ENCODE measurements at places on chromosomes 11 and 22.

DNA sequence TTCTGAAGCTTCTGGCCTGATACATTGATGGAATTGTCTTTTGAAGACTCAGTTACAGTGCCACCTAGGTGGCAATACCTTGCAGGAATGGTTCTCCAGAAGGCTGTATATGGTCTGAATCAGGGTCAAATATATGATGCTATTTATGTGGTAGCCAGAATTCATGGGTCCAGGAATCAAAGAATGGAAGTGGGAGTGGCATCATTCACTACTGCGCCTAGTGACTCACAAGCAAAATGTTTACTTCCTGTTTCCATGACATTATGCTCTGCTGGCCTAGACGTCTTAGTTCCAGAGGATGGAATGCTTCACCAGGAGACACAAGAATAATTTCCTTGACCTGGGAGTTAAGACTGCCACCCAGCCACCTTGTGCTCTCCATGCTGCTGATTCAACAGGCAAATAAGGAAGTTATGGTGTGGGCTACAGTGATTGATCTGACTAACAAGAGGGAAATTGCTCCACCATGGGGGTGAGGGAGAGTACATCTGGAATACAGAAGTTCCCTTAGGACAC lies 491.8 kb downstream of the ETS1 start:
- DNase-seq = no peak

GRCh38 chr11:61949169-61950034 lies 749 bp upstream of the BEST1 start:
- DNase-seq = no peak

DNA sequence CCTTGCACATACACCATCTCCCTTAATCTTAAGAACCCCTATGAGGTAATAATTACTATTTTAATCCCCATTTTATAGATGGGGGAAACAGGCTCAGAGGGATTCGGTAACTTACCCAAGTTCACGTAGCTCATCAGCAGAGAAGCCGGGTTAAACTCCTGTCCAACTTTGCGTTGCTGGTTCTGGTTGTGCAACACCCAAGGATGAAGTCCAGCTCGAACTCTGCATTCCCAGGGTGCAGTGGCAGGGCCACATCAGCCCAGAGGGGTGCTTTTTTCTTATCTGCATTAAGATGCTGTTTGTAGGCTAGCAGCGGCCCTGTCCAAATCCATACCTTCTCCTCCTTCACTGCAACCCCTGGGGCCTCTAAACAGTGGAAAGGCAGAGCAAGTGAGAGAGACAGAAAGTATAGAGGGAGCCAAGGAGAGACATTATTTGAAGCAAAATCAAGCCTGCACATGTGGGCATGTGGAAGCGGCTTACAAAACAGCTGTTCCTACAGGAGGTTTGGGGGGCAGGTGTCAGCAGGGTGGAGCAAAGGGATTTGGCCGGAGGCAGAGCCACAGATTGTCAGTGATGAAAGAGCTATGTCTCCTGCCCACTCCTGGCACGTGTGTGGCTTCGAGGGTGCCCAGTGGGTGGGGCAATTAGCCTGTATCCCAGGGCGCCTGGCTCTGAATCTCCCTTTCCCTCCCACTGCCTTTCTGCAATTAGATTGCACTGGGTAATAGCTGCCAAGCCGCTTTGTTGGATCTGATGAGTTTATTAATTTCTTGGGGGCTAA lies 129.5 kb upstream of the TBCEL start:
- DNase-seq = no peak

DNA sequence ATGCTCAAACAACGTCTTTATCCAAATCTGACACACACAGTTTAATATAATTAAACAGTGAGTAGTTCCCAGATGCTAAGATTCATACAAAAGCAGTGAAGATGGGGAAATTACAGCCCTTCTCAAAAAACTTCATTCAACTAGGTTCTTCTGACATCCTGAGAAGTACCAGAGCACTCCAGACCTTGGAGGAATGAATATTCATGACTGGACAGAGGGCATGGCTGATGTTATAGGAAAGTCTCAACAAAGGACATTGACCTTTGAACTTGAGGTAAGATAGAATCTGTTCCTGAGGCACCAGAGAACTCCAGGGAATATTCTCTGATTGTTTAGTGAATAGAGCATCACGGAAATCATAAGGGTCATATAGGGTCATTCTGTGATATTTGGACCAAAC lies 106.4 kb upstream of the SLC5A12 start:
- DNase-seq = no peak

GRCh38 chr11:62182147-62182891 lies 7.7 kb upstream of the SCGB1D1 start:
- DNase-seq = no peak

GRCh38 chr11:63761931-63762653 lies 6.5 kb downstream of the ZFTA start:
- DNase-seq = no peak

GRCh38 chr22:30864441-30865420 lies 103.8 kb downstream of the MORC2 start:
- DNase-seq = no peak

DNA sequence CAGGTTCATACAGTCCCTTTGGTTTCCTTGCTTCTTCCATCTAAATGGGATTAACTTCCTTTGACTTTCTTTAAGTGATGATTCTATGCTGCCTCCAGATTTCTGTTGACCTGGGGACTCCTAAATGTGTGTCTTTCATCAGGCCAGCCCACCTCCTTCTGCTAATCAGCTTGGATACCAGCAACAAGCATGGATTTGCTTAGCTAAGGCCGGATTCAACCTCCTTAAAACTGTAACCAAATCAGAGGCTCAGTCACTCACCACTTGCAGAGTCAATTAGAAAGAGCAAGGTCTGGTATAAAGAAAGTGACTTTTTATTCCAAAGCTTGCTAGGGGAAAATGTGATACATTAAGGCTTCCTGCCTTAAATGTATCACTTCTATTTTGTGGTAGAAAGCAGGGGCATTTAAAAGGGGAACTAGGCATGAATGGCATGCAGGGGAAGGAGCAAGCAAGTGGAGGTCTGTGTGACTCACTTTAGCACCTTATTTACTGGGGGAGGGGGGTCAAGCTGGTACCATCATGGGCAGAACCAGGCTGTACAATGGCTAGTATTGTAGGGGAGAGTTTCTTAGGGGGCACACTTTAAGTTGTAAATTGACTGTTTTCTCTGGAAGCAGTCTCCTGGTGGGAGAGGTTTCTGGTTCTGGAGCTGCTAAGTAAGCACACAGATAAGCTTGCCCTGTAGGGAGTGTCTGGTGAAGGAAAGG lies 239.0 kb upstream of the PDGFD start:
- DNase-seq = no peak

- no peak for DNase-seq
These were observed 55.4 kb downstream of the QSER1 start for GRCh38 chr11:32947978-32948377.

DNA sequence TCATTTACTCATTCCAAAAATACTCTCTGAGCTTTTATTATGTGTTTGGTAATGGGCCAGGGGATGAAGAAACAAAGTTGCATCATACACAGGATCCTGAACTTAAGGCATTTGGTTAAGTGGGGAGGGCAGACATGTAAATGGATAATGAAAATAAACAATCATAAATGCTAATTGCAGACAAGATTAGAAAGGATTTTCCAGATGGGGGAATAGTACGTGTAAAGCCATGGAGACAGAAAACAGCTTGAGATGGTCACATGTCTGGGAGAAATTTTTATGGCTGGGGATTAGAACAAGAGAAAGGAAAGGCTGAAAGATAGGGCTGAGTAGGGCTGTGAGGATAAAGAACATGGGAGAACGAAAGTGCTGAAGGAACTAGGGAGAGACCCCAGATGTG lies 534.3 kb upstream of the LARGE1 start:
- no peak for DNase-seq

DNA sequence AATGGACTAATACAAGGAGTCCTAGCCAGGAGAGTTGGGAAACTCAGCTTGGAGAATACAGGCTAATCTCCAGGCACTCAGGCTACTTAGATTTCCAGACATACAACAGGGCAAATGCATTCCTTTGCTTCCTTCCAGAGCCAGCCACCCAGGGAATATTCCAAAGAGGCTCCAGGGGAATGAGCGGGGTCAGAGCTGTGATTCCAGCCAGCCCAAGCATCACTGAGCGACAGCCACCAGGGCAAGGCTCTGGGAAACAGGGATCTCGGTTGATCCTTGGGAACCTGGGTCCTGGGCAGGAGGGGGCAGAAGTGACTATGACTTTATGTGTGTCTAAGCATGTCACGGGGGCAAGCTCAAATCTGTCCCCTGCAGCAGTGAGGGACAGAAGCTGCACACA lies 112.3 kb upstream of the LMO1 start:
- DNase-seq = no peak

GRCh38 chr22:48427731-48428211 lies 1399.9 kb downstream of the BRD1 start:
- DNase-seq = no peak

- no peak for DNase-seq
These were observed 18.2 kb upstream of the CASP12 start for GRCh38 chr11:104916442-104916841.

GRCh38 chr11:3037945-3038271 lies 19.3 kb downstream of the CARS1 start:
- DNase-seq = no peak

DNA sequence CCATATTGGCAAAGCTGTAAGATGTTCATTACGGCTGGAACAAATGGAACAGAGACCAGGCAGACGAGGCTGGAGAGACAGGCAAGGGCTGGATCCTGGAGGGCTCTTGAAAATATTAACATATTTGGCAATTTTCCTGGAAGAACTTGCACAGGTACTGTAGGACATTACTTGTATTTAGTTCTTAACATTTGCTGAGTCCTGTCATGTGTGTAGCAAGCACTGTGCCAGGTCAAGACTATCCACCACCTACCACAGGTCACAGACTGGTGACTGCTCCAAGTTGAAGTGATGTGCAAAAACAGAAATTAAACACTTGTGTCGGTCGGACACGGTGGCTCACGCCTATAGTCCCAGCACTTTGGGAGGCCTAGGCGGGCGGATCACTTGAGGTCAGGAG lies 58.7 kb upstream of the TNRC6B start:
- DNase-seq = no peak

- no peak for DNase-seq
These were observed 9.8 kb upstream of the CECR2 start for GRCh38 chr22:17359501-17359900.

- no peak for DNase-seq
These were observed 350.3 kb upstream of the MPPED2 start for GRCh38 chr11:30936491-30936890.

DNA sequence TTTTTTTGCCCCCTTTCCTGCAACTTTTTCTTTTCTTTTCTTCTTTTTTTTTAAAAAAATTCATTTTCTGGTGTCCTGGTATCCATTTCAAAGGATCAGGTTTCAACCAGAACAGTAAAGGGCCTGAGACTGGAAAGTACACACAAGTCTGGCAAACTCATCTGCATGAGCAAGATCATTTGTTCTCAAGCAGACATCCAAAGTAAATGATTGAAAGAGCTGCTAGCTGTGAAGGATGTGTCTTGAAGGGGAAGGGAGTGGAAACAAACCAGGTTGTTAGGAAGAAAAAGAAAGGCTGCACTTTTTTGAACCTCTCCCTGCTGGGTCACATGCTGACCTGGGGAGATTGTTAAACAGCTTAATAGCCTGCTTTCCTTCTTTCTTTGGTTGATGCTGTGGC lies 5.3 kb downstream of the YAP1 start:
- DNase-seq = no peak

- no peak for DNase-seq
These were observed 5.6 kb upstream of the KIAA0930 start for GRCh38 chr22:45246060-45246985.

DNA sequence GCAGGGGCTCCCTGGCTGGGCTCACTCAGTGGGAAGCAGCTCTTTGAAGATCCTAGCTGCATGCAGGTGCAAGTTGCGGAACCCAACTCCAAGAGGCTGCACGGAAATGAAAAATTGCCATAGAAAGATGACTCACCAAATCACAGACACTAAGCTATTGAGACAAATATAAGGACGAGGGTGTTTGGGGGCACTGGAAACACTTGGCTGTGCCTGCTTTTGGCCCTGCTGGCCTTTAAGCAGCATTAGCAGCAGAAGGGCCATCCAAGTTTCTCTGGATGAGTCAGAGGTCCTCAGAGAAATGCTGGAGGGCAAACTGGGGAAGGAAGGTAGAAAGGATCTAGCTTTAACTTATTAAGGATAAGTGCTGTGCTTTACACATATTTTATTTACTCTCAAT lies 282.3 kb downstream of the KIRREL3 start:
- no peak for DNase-seq

All from activated gamma-delta T cell treated with Interleukin-2 at 50 U/mL for 16 hours (primary cell).